ENCODE measurements at places on chromosomes 7 and 10.

DNA sequence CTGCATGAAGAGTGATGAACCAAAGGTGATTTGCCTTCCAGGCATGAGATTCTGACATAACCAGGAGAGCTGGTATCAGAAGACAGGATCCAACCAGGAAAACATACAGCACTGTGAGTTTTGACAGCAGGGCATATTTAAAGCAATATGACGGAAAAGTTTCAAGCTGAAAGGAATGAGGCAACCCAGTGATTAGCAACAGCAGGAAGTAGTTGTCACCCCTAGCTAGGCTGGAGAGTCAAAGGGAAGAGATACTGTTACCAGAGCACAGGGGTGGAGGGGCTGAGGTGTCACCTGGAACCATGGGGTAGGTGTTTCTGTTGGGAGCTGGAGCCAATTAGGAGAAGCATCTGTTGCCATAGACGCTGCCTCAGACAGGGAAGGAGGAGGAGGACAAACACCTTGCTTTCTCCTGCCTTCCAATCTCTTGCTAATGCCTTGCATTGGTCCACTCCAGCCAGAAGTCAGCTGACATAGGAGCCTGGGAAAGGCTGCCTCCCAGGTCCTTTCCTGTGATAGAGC is 125.4 kb upstream of the SORCS3 start:
- H3K27ac ChIP-seq = no peak overlapping the region
- DNase-seq = no peak
- H3K27me3 ChIP-seq = no peaks in the 10 kb centered on the region
- H3K4me3 ChIP-seq = no peak overlapping the region
- H3K36me3 ChIP-seq = no peaks in the 10 kb centered on the region

GRCh38 chr7:111529507-111530355 is 32.6 kb downstream of the IMMP2L start:
- no peaks in the 10 kb centered on the region for H3K36me3 ChIP-seq
- no peaks in the 10 kb centered on the region for H3K27me3 ChIP-seq
- H3K4me1 ChIP-seq = no peaks in the 10 kb centered on the region
- no peak for DNase-seq

GRCh38 chr10:51035344-51035743 is 38.9 kb upstream of the PRKG1 start:
- H3K27me3 ChIP-seq = no peaks in the 10 kb centered on the region
- no peaks in the 10 kb centered on the region for H3K4me1 ChIP-seq
- H3K36me3 ChIP-seq = no peaks in the 10 kb centered on the region
- DNase-seq = no peak

DNA sequence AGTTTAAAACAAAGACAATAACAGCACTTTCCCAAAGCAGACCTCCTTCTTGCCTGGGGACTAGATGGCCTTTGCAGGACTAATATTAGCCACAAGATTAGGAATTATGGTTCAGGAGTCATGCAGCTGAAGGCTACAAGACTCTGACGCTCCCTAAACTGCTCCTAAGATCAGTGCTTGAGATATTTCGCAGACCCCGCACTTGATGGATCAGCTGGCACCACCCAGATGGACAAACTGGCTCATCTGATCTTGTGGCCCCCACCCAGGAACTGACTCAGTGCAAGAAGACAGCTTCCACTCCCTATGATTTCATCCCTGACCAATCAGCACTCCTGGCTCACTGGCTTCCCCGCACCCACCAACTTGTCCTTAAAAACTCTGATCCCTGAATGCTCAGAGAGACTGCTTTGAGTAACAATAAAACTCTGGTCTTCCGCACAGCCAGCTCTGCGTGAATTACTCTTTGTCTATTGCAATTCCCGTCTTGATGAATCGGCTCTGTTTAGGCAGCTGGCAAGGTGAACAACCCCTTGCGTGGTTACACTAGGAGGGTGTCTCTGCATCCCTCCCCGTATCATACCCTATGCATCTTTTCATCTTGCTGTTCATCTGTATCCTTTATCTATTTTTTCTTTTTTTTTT is 26.9 kb upstream of the NRBF2 start:
- no peaks in the 10 kb centered on the region for H3K36me3 ChIP-seq
- no peak overlapping the region for H3K4me3 ChIP-seq
- no peaks in the 10 kb centered on the region for H3K27me3 ChIP-seq
- H3K27ac ChIP-seq = peak overlapping the region; percentile 79
- peaks cover 39% of the 10 kb centered on the region for H3K4me1 ChIP-seq

- H3K27ac ChIP-seq = no peak overlapping the region
- no peaks in the 10 kb centered on the region for H3K4me1 ChIP-seq
- no peaks in the 10 kb centered on the region for H3K36me3 ChIP-seq
- H3K4me3 ChIP-seq = no peak overlapping the region
- H3K27me3 ChIP-seq = no peaks in the 10 kb centered on the region
These were observed 233.8 kb downstream of the SORCS1 start for GRCh38 chr10:106930751-106931150.

DNA sequence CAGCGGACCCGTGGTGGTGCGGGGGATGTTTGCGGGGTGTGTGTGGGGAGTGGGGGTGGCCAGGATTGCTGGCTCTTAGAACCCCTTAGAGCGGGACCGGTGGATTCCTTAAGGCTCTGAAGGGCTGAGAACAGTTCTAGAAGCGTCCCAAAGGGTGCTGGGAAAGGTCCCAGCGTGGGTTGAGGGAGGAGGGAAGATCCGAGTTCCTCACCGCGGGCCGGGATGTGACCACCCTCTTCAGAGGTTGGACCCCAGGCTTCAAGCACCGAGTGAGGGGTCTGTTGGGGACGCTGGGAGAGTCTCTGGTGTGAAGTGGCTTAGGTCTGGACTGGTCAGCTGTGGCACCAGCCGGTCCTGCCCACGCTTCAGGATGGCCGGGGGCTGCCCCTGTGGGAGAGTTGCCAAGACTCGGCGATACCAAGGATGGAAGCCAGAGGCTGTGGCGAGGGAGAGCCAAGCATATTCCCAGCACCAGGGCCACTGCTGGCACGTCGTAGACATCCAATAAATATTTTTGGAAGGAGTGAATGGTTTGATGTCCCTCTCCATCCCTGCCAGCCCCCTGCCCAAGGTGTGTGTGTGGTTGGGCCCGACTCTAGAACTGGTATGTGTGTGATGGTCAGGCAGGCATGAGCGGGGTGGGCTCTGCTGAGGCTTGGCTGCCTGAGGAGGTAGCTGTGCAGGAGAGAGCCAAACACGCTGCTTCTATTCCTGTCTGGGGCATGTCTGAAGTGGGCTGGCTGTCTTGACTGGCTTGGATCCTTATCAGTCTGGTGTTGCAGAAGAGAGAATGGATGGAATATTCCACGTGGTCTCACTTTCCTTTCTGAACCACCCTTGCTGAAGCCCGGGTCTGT is 19.2 kb downstream of the ZNF775 start:
- no peak overlapping the region for H3K4me3 ChIP-seq
- no peak for DNase-seq
- no peak overlapping the region for H3K27ac ChIP-seq
- peaks cover 35% of the 10 kb centered on the region for H3K4me1 ChIP-seq
- peaks cover 35% of the 10 kb centered on the region for H3K36me3 ChIP-seq

GRCh38 chr7:108049962-108050361 is 47.0 kb upstream of the LAMB1 start:
- no peak overlapping the region for H3K27ac ChIP-seq
- no peaks in the 10 kb centered on the region for H3K36me3 ChIP-seq
- no peaks in the 10 kb centered on the region for H3K4me1 ChIP-seq
- no peak for DNase-seq

Data from K562 (cell line).